ENCODE measurements at places on chromosomes 12 and 14. TPM values are rescaled to one million over a fixed set of nuclear protein-coding genes. Genes with fewer than 3 reads are reported as not detected.

- no peaks in the 10 kb centered on the region for H3K36me3 ChIP-seq
- no peaks in the 10 kb centered on the region for H3K27me3 ChIP-seq
- H3K4me3 ChIP-seq = no peak overlapping the region
- H3K4me1 ChIP-seq = no peaks in the 10 kb centered on the region
Observed at GRCh38 chr12:20483776-20484175, 115.4 kb downstream of the PDE3A start.

- no peaks in the 10 kb centered on the region for H3K27me3 ChIP-seq
- no peak for DNase-seq
- no peaks in the 10 kb centered on the region for H3K4me1 ChIP-seq
- H3K4me3 ChIP-seq = no peak overlapping the region
Observed at GRCh38 chr12:117166107-117166506, 24.2 kb downstream of the FBXO21 start.

GRCh38 chr14:50772412-50772811, 58.5 kb downstream of the NIN start:
- no peak overlapping the region for H3K4me3 ChIP-seq
- H3K27ac ChIP-seq = no peak overlapping the region
- H3K36me3 ChIP-seq = no peaks in the 10 kb centered on the region
- DNase-seq = no peak
- no peaks in the 10 kb centered on the region for H3K4me1 ChIP-seq

GRCh38 chr14:51660741-51661140, 9.0 kb downstream of the FRMD6 start:
- H3K36me3 ChIP-seq = no peaks in the 10 kb centered on the region
- no peak overlapping the region for H3K4me3 ChIP-seq
- no peak overlapping the region for H3K27ac ChIP-seq
- no peaks in the 10 kb centered on the region for H3K27me3 ChIP-seq
- DNase-seq = no peak

DNA sequence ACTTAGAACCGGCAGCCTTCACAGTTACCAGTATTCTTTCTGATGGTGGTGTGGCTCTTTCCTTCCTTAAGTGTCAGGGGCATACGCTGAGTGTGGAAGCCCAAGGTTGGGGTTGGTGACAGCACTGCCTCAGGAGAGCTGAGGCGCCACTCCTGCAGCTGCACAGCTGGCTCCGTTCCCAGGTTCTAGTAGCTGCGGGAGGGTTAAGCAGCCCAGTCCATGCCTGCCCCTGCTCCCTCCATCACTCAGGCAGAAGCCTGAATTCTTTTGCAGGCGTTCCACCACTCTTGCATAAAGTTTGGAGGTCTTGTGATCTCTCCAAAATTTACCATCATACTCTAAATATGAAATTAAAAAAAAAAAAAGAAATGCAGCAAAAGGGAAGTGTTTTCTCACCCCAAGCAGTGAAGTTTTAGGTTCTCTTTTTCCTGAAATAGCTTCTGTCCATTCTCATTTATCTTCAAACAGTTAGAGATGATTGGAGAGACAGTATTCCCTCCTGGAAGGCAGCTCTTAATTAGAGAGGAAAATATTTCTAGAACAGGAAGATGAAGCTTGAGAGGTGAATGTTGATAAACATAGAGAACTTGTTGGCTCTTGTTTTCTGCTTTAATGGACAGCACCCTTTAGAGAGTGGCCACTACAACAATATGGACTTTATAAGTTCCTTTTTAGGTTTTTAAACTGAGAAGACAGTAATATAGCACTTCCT, 136.1 kb downstream of the FGD4 start:
- H3K4me3 ChIP-seq = no peak overlapping the region
- peak overlapping the region; percentile 61 for H3K27ac ChIP-seq
- peaks cover 7% of the 10 kb centered on the region for H3K4me1 ChIP-seq
- DNase-seq = peak; percentile 69
- no peaks in the 10 kb centered on the region for H3K36me3 ChIP-seq

- H3K27ac ChIP-seq = no peak overlapping the region
- H3K4me1 ChIP-seq = no peaks in the 10 kb centered on the region
- no peak overlapping the region for H3K4me3 ChIP-seq
- H3K36me3 ChIP-seq = no peaks in the 10 kb centered on the region
- H3K27me3 ChIP-seq = no peaks in the 10 kb centered on the region
Observed at GRCh38 chr12:46946137-46946536, 120.3 kb upstream of the SLC38A4 start.

- H3K4me1 ChIP-seq = no peaks in the 10 kb centered on the region
- H3K36me3 ChIP-seq = no peaks in the 10 kb centered on the region
- no peaks in the 10 kb centered on the region for H3K27me3 ChIP-seq
Observed at GRCh38 chr12:80187660-80188090, 88.3 kb downstream of the OTOGL start.

DNA sequence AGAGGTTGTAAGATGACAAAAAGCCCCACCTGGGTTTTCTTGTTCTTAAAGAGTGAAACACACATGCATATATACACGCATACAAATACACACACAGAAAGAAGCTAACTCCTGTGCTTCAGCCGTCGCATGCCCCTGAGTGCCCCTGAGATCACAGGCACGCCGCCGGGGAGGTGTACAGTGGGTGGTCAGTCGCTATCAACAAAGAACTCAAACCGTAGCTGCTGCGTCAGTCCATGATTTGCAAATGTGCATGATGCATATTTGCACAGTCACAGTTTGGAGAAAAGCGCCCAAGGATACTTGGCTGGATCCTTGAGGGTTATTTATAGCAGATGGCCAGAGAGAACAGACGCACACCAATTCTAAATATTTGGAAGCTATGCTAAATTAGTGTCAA, 206.9 kb downstream of the TMEM132D start:
- no peak overlapping the region for H3K27ac ChIP-seq
- H3K27me3 ChIP-seq = no peaks in the 10 kb centered on the region
- no peak for DNase-seq
- no peaks in the 10 kb centered on the region for H3K4me1 ChIP-seq

GRCh38 chr12:47121146-47121545, 41.4 kb upstream of the AMIGO2 start:
- H3K27me3 ChIP-seq = no peaks in the 10 kb centered on the region
- H3K4me3 ChIP-seq = no peak overlapping the region
- H3K36me3 ChIP-seq = no peaks in the 10 kb centered on the region

- H3K4me3 ChIP-seq = peak overlapping the region; percentile 98
- no peak for DNase-seq
- peaks cover 33% of the 10 kb centered on the region for H3K4me1 ChIP-seq
- H3K27me3 ChIP-seq = no peaks in the 10 kb centered on the region
- H3K27ac ChIP-seq = peak overlapping the region; percentile 87
Observed at GRCh38 chr12:47773858-47774580, 981 bp downstream of the SLC48A1 start.

WNT5B gene
- total RNA-seq = 9.1 TPM

TCTN2 gene
- total RNA-seq = 4.3 TPM

TROAP gene
- 28.1 TPM for total RNA-seq

RHOJ gene
- total RNA-seq = 3.0 TPM

Measured in Peyer's patch (tissue), 4 donors.